ENCODE measurements at places on chromosomes 6 and 20. TPM values are rescaled to one million over a fixed set of nuclear protein-coding genes. Genes with fewer than 3 reads are reported as not detected.

DNA sequence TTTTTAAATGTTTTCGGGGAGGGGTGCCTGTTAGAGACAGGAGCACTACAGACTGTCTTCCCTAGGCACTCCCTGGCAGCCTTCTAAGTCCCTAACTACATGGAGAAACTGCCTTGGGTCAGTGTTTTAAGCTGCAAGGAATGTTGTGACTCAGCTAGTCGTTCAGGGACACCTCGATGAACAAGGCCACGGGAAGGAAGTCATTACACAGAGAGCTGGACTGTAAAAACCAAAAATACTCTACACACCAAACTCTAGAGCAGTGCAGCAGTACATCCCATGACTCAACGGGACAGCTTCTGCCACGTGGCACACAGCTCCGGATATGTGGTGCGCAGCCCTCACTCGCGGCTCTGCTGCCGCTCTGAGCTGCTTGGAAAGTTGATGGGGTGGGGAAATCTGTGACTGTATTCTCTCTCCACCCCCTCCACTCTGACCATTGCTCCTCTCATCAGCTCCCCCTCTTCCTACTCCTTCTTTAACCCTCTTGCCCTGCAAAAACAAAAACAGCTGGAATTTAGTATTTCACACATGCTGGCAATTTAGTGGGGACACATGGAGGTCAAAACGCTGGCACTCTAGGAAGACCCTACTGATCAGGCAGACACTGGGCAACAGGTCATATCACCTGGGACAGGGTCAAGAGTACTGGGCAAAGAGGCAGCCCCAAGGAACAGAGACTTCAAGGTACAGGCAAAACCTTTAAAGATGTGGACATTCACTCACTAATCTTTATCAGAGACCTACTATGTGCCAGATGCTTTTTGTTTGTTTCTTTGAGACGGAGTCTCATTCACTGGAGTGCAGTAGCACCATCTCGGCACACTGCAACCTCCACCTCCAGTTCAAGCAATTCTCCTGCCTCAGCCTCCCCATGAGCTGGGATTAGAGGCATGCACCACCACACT lies 10.9 kb upstream of the LPIN3 start:
- DNase-seq = peak; percentile 64

- no peak for DNase-seq
Observed at GRCh38 chr20:59731376-59731775, 127.0 kb downstream of the PHACTR3 start.

GRCh38 chr6:146861716-146862115 lies 262.9 kb downstream of the ADGB start:
- DNase-seq = no peak

DNA sequence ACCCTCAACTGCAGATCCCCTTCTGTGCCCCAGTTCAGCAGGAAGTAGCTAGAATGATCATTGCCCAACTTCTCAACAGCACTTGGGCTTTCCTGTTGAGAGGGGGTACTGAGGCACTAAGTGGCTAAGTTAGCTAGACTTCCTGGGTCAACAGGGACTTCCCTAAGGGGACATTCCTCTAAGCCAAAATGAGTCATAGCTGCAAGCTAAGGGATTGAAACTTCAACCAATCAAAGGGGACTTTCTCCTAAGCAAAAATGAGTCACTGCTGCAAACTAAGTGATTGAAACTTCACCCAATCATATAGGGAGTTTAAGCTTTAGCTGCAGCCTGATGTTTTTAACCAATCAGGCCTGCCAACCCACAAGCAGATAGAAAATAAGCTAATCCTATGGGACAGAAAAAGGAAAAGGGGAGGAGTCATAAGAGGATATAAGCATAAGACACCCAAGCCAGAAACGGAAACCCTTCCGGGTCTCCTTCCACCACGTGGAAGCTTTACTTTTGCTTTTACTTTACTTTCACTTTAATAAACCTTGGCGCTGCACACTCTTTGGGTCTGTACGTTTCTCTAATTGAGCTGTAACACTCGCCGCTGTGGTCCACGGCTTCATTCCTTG lies 659.0 kb upstream of the HS3ST5 start:
- no peak for DNase-seq

- DNase-seq = no peak
Observed at GRCh38 chr6:45758787-45759471, 256.7 kb downstream of the CLIC5 start.

GRCh38 chr6:121886223-121886830 lies 450.9 kb downstream of the GJA1 start:
- DNase-seq = no peak

DNA sequence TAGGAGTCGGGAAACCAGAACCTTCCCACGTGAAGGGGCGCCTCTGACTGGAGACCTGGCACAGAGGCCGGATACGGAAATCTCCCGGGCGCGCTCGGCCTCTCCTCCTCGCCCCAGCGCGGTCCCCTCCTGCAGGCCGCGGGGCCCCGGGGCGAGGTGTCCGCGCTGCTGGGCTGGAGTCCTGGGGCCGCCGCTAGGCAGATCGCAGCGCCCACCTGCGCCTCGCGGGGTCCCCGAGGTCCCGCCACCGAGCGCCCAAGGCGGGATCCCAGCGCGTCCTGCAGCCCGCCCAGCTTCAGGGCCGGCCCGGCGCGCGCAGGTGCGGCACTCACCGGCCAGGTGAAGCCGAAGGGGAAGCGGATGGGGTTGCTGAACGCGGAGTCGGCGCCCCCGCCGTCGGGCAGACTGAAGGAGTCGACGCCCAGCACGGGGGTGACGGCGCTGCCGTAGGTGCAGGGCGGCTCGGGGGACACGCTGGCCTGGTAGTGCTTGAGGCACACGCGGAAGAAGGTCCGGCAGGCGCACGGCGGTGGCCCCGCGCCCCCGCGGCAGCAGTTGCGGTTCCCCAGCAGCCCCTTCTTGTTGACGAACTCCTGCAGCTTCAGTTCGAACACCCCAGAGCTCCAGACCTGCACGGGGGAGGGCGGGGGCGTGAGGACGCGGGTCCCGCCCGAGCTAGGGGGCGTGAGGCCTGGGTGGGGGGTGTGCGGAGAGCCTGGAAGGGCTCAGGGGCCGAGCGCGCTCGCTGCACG lies 1.5 kb downstream of the DLL1 start:
- DNase-seq = no peak

- DNase-seq = no peak
Observed at GRCh38 chr6:24692003-24692402, 25.1 kb downstream of the ACOT13 start.

- DNase-seq = no peak
Observed at GRCh38 chr6:32885698-32886286, 31.8 kb downstream of the PSMB9 start.

- DNase-seq = no peak
Observed at GRCh38 chr6:154638369-154638768, 94.8 kb upstream of the SCAF8 start.

DNA sequence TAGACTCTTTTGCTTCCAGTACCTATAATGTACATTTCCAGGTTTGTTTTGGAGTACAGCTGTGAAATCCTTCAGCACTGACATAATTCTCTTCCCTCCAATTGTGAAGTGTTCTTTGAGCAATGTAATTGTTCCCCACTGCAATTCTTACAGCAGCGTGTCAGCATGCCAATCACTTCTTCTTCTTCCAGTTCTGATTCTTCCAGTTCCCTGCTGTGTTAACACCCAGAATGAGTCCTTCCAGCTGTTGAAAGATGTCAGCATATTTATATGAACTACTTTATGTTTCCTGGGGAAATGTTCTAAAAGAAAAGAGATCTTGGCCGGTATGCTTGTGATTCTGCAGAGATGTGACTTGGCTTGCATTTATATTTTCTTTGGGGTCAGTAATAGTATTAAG lies 213.9 kb downstream of the UNC5CL start:
- DNase-seq = no peak

DNA sequence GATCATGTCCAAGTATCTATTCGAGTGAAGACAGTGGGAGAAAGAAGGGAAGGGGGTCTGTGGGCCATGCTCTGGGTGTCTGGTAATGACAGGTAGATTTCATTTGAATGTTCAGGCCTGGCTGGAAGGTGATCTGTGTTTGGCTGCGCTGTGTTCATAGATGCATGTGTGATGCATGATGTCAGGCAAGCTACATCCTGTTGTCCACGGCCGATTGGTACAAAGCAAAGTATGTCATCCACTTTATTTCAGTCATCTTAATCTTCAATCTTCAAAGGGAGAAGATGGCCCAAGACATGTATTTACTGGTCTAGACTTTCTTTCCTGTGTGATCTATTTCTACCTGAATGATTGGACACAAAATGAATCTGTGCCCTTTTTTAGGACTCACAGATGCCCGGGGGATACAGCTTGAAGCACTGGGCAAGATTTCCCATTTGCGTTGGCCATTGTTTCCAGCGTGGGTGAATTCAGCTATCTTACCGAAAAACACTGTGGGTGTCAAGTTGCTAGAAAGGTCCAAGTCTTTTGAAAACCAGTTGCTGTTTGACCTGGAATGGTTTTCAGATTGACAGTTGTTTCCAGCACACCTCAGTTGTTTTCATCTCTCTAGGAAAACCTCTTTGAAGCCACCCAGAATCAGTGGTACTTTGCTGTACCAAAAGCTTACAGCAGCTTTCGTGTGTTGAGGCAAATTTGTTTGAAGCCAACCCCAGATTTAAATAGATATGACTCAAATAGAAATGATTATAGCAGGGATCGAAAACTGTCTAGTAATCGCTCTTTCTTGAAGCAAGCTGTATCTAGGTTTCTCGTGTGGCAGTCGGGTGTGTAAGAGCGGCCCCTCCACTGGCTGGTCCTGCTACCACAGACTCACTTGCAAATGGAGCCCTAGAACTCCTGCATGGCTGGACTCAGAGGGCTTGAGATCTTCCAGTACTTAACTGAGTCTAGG lies 27.2 kb downstream of the DUSP22 start:
- DNase-seq = no peak

DNA sequence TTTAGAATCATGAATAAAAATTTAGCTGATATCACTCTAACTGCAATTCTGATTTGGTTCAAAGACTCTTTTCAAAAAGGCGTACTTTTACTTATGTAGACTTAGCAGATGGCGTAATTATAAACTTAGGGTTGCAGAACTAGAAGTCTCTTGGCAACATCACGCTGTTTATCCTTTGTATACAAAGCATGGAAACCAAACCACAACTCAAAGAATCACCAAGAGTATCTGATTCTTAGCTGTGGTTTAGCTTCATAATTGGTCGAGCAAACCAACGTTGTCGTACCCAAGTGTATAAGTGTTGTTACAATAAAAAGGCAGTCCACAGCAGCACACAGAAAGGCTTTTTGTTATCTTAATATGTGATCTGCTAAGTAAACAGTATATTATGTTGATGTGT lies 18.2 kb downstream of the STMND1 start:
- DNase-seq = no peak

GRCh38 chr6:169890049-169890448 lies 138.6 kb downstream of the ERMARD start:
- no peak for DNase-seq

- DNase-seq = no peak
Observed at GRCh38 chr6:128368213-128368944, 152.0 kb downstream of the PTPRK start.

- no peak for DNase-seq
Observed at GRCh38 chr20:33751775-33752174, 20.0 kb downstream of the ZNF341 start.

GRCh38 chr6:168784426-168784825 lies 343.4 kb downstream of the SMOC2 start:
- no peak for DNase-seq

The TCF15 gene
- total RNA-seq = not detected

The LZTS3 gene
- 13.5 TPM for total RNA-seq

The LY6G6C gene
- total RNA-seq = not detected

The GNAS-AS1 gene
- 0.55 TPM for total RNA-seq

The MLIP gene
- not detected for total RNA-seq

The KIF6 gene
- 0.14 TPM for total RNA-seq

The CNKSR3 gene
- total RNA-seq = 22.5 TPM
